ENCODE measurements at places on chromosomes 5 and 9.

DNA sequence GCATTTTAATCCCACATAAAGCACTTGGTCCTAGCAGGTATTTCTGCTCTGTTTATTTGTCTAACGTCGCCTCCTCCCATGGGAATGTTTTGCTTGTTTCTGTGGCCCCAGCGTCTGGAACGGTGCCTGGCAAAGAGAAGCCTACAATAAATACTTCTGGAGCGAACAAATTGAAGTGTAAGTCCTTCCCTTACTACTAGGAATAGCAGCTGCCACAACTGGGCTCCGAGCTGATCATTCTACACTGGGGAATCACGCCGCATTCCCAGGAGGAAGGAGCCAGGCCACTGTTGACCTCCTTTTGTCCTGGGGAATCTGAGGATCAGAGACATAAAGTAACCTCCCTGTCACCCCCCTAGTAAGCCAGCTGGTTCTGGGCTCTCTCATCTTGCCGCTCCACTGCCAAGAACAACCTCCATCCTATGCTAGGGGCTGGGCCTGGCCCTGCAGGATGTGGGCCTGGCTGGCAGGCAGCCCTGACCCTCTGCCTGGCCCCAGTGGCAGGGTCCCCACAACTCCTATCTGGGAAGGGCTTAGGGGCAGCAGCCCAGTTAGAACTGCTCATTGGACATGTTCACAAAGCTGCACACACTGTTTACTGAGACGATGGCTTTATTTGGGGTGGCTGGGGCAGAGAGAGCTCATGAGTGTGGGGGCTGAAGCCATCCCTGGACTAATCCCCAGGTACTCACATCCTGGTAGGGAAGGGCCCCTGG lies 82.8 kb downstream of the GTF3C4 start:
- DNase-seq = no peak

- DNase-seq = no peak
Measured at GRCh38 chr9:99823681-99824377, 2.1 kb downstream of the NR4A3 start.

- DNase-seq = no peak
Measured at GRCh38 chr5:9467199-9468059, 78.4 kb downstream of the SEMA5A start.

- DNase-seq = no peak
Measured at GRCh38 chr5:2602451-2603271, 148.8 kb downstream of the IRX2 start.

GRCh38 chr9:123368023-123368422 lies 12.0 kb downstream of the CRB2 start:
- no peak for DNase-seq

- no peak for DNase-seq
Measured at GRCh38 chr9:23663125-23663524, 162.9 kb downstream of the ELAVL2 start.

GRCh38 chr5:158203261-158203660 lies 344.3 kb upstream of the CLINT1 start:
- peak; percentile 30 for DNase-seq

- DNase-seq = no peak
Measured at GRCh38 chr5:100852988-100853449, 50.1 kb downstream of the ST8SIA4 start.

DNA sequence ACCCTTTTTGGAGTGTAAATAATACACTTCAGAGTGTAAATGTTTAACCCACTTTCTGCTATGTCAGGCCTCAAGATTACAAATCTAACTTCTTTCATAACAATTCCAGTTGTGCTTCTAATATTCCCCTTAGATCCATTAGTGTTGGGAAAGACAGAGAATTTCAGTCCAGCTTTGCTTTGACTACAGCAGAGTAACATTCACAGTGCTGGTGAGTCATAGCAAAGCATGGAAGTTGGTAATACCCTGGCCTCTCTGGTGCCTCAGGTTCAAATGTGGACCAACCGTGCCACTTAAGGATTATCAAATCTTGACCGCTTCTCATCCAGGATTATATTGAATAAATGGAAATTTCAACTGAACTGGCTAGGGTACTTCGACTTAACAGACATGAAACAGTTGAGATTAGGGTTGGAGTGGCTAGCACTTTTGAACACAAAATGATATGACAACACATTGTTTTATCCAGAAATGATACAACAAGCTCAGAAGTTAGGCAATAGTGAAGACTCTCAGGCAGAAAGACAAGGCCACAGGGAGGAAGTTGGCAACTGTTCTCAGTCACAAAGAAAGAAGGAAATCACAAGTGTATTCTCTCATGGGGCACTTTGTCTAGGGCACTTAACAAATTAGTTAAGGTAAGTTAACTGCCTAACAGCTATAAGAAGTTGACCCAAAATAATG lies 24.4 kb upstream of the RASA1 start:
- no peak for DNase-seq

DNA sequence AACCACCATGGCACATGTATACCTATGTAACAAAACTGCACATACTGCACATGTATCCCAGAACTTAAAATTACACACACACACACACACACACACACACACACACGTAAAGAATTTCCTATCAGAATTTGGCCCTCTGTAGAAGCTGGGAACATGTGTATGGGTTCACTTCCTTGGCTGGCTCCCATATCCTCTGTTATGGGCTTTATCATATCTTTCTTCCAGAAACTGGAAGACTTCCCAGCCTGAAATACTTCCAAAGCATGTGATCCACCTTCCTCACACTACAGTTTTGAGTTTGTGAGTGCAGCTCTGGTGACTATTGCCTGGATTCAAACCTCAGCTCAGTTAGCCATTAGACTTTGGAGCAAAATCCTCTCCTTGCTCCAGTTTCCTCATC lies 78.6 kb upstream of the GDNF start:
- no peak for DNase-seq
